ENCODE measurements at places on chromosomes 3 and 15.

- no peak for DNase-seq
Observed at GRCh38 chr3:44223299-44223698, 18.4 kb upstream of the TOPAZ1 start.

DNA sequence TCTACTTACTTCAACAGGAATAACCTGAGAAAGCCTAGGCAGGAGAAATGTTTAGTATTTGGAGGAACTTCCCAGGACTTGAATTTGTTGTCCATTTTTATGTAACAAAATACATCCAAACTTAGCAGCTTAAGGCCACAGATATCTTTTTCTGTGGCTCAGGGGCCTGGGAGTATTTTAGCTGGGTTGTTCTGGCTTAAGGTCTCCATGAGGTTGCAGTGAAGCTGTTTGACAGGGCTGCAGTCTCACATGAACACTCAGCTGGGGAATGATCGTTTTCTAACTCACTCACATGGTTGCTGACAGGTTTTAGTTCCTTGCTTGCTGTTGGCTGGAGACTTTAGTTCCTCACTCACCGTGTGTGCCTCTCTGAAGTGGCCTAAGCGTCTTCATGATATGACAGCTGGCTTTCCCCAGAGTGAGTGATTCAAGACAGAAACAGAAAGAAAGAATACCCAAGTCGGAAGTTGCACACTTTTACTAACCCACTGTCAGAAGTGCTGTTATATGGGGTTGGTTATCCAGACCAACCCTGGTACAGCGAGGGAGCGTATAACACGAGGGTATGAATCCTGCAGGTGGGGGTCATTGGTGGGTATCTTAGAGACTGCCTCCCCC lies 229.7 kb upstream of the TBL1XR1 start:
- peak; percentile 4 for DNase-seq

DNA sequence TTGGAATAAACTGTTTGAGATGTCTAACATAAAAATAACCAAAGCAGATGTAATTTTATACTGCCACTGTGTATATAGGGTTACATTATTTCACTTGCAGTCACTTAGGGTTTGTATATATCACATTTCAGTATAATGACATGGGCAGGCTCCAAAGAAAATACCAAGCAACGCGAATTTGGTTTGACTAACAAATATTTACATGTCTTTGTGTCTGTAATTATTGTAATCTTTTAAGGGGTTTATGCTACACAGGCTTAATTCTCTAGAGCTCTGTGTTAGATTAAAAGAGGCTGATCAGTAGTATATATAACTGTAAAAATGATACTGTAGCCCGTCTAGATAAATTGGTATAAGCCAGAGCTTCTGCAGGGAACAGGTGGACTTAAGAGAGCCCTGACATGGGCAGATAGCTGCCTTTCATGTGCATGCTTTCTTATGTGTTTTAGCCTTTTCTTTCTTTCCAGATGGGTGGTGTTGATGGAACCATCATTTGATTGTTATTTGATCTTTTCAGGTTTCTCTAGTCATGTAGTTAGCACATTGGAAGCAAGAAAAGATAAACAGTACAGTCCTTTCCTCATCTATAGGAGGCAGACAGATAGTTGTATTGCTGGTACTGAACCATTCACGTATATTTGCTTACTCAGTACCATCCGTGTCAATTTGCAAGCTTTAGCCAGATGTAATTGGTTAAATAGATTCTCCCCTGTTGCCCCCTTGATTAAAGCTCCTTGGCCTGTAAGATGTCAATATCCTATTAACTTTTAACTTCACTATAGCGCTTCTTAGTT lies 86.1 kb downstream of the GALK2 start:
- DNase-seq = no peak

DNA sequence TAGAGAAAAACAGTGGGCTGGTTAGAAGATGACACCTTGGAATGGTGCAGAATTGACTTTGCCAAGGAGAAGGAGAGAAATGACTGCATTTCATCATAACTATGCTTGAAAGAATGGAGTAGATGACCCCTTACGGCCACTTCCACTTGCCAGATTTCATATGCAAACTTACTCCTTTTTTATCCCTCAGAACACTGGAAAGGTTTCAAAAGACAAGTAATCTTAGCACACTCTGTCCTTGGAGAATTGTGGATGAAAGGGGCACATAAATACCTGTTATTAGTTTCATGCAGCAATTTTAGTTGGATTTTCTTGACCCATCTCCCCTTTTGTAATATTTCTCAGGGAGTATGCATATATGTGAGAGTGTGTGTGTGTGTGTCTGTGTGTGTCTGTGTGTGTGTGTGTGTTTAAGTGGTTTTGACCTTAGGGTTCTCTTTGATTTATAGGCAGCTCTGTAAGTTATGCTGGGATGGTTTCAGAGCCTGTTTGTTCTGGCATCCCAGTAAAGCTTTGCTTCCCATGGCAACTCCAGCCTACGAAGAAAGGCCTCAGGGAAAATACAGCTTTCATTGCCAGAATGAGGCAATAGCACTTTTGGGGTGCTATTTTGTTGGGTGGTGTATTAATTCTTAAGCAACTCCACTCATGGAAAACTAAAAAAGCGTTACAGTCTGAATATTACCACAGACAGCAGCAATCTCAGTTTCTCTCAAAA lies 122.2 kb upstream of the TP63 start:
- DNase-seq = no peak

- DNase-seq = no peak
Observed at GRCh38 chr15:32998182-32998581, 196.3 kb downstream of the FMN1 start.

DNA sequence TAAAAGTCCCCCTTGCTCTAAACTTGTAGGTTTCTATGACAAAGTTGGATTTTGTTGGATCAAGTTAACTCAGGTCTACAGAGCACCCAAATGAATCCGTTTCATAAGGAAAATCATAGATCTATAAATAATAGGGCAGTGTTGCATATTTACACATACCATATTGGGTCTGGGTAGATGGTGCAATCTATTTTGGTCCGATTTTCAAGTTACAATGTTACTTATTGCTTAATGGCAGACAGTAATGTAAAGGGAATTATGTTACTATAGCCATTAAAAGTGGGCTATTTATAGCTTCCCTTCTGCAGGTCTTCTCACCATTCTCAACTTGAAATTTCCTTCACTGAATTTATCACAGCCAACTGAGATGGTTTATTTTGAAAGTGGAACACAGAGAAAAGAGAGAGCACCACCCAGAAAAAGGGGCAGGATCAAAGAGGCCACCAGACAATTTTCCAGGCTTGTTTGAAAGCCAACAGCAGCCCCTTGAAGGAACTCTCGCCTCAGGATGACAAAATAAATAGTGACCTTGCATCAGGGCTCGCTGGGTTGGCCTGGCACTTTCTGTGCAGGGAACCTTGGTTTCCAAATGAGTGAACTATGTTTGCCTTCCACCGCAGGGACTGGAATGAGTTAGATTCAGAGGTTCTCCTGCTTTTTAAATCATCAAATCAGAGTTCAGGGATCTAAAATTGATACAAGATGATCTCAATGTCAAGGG lies 260.2 kb upstream of the HES1 start:
- DNase-seq = no peak

DNA sequence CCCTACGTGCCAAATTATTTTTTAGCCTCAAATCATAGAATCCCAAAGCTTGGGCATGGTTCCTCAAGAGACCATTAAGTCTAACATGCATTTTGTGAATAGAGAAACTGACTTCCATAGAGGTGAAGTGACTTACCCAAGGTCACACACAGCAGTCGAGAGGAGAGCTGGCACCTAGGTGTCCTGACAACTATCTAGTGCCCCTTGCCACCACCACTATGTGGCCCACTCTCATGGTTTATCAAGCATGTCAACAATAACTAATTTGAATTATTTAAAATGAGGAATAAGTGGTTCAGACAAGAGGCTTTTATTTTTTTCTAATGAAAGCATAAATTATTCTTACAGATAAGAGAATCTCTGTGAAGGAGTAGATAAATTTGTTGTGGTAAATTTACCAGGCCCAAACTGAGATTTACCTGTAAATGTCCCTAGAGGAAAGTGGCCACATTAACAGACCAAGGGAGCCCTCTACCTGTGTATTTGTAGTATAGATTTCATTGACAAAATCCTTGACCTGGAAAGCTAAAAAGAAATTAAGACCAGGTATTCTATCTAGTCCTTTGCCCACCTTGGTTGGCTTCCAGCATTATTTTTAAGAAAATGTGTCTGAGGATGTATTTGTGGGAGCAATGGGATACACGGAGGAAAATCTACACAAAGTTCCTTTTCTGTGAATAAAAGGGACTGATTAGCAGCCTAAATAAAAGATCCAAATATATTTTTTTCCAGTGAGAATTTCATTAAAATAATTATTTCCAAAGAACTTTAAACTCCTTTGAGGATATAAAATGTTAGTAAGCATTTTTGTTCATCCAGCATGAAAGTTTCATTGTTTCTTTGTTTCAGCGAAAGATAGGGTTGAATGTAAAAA lies 49.1 kb downstream of the IQCH start:
- DNase-seq = no peak

- DNase-seq = no peak
Observed at GRCh38 chr3:170513642-170514041, 72.2 kb downstream of the SLC7A14 start.

GRCh38 chr3:45994419-45995235 lies 997 bp downstream of the FYCO1 start:
- peak; percentile 30 for DNase-seq

DNA sequence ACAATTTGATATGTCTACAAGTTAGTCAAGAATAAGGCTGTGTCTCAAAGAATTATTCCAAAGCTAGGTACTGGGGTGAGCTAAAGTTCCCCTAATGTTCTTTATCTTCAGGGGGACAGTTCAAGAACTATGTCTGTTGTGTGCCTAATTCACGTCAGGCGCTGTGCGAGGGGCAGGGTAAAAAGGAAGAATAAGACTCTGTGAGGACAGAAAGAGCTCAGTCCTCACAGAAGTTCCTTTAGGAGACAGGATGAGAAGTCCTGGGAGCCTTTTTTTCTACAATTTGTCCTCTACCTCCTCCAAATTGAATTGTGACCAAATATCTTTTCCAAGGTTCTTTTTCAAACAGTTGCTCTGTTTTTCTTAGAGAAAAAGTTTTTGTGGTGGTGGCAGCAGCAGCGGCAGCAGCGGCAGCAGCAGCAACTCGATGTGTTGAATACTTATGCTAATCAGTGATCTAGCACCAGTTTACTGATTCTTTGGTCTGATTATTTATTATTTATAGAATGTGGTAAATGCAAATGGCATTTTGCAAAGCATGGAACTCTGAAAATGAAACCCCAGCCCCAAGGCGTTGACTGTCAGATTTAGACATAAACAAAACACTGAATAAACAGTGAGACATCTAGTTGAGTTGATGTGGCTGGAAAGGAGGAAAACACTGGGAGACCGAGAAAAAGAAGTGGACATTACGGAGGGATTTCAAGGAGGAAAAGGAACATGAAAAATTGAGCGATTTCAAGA lies 88.6 kb downstream of the GTPBP8 start:
- DNase-seq = no peak

- no peak for DNase-seq
Observed at GRCh38 chr3:33658621-33658990, 59.4 kb downstream of the CLASP2 start.

DNA sequence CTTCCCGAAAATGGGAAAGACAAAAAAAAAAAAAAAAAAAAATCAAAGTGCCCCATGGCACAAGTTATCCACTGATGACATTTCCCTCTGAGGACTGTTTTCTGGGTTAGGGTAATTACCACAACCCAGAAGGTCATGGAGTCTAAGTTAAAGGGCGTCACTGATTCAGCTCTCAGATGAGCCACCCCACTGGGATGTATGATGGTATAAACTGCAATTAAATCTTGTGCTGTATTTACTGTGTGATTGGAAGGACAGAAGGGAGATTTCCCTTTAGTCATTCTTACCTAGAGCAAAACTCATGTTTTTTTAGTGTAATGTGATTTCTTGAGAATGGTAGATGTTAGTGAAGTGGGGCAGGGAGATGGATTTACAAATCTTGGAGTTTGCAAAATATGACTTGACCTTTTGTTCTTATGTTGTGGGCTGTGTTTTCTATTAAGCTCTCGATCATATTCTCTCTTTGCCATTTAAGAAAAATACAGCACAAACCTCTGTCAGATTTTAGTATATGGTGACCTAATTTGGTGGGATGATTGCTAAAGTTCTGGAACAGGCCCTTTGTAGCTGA lies 244.2 kb downstream of the PTPRG start:
- DNase-seq = no peak

DNA sequence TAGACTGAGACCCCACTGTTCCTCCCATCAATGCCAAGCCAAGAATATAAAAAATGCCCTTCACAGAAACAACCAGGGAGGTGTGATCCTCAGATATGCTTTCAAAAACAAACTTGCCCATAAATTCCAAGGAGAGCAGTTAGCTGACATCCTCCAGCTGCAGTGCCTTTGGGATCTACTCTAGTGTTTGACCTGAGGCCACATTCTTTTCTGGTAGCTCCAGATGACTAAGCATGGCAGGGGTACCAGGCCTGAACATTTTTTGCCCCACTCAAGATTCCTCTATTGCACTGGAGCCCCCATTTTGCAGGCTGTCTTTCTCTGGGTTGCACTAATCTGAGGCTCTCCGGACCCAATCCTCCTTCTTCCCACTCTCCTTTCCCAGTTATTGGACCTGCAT lies 27.9 kb upstream of the ACP3 start:
- DNase-seq = no peak

DNA sequence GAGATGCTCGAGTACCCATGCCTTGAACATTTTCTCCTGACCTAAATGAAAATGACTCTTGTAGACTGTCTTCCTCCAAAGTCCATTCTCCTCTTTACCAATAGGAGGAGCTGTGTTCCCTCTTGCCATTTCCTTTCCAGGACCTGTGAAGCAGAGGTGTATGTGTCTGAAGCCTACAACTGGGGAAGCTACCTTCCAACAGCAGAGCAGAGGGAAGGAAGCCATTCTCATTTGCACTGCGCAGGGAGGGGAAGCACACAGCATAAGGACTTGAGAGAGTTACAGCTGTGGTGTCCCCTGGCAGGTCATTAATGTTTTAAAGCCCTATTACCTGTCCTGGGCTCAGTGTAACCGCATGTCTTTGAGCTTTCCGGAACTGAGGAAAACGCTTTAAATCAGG lies 38.7 kb downstream of the HSPBAP1 start:
- DNase-seq = no peak

DNA sequence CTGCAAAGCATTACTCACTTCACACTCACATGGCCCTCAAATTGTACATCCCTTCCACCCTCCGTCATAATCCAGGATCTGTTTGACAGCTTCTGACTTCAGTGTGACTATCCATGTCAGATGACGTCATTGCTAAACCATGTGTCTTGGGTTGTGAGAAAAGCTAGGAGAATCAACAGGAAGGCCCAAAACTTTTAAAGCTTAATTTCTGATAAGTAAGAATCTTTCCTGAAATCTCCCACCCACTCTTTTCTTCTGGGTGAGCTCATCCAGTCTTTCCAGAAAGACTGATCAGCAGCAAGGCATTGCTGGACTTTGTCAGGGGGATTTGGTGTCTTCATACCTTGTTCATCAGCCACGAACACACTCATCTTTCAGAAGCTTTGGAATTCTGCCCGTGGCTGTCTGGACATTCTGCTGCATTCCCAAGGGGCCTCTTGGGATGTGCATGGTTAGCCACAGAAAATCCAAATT lies 11.5 kb upstream of the LMCD1 start:
- DNase-seq = no peak

- DNase-seq = no peak
Observed at GRCh38 chr3:11910971-11911531, 64.4 kb upstream of the TAMM41 start.
